ENCODE measurements at places on chromosomes 2 and 18. TPM values are rescaled to one million over a fixed set of nuclear protein-coding genes. Genes with fewer than 3 reads are reported as not detected.

DNA sequence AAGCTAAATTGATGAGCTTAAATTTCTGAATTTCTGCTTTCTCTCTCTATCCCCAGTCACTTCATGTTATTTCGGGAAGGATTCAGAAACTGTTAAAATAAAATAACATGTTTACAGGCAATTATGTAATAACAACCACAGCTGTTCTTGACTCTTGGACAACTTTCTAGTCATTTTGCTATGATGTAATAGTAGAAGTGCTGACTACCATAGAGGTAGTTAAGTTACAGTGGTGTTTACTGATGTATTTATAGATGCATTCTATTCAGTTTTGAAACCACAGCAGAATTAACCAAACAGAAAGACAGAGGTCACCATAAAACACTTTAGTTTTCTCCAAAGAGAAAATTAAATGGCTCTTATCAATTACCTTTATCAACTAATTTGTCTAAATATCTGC lies 1292.0 kb upstream of the CHAC2 start:
- no peak for DNase-seq

The HOXD12 gene
- total RNA-seq, result not detected

DNA sequence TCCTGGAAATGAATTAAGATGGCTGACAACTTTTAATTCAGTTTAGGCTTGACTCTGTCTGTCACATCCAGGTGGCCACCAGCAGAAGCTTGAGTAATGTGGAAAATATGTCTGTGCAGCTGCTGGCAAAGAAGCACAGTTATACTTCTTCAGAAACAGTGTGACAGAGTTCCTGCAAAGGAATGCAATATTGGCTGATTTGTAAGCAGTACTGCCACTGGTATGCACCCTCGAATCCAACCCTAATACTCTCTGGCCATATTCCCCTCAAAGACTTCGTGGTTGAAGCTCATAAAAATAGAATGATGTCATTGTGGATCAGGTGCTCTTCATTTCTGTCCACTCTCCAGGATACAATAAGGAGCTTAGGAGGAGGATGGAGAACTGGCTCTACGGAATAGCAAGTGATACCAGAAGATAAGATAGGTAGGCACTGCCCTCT lies 86.2 kb downstream of the METTL8 start:
- no peak for DNase-seq

DNA sequence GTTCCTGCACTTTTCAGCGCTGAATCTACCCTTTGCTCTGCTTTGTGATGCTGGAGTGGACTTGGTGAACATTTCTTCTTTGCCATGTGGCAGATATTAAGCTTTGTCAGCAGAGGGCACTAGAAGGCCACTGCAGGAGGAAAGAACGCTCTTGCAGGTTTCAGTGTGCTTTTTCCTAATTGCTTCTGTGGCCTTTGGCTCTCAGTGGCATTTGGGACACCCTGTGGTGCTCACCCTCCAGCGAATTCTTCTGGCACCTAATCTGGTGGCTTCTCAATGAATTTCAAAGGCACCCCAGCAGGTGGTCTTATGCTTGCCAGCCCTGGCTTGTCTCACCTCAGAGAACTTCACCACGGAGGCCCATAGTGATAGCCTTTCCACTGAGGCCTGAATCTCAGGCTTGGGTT lies 146.7 kb downstream of the MYO3B start:
- DNase-seq, result peak; percentile 55

The ABCG5 gene
- total RNA-seq, result not detected

The ERICH2 gene
- total RNA-seq, result 0.91 TPM

The OTOS gene
- 4.6 TPM for total RNA-seq

The CFAP221 gene
- total RNA-seq, result 58.7 TPM

GRCh38 chr18:2486426-2486825 lies 84.9 kb downstream of the METTL4 start:
- peak; percentile 75 for DNase-seq

DNA sequence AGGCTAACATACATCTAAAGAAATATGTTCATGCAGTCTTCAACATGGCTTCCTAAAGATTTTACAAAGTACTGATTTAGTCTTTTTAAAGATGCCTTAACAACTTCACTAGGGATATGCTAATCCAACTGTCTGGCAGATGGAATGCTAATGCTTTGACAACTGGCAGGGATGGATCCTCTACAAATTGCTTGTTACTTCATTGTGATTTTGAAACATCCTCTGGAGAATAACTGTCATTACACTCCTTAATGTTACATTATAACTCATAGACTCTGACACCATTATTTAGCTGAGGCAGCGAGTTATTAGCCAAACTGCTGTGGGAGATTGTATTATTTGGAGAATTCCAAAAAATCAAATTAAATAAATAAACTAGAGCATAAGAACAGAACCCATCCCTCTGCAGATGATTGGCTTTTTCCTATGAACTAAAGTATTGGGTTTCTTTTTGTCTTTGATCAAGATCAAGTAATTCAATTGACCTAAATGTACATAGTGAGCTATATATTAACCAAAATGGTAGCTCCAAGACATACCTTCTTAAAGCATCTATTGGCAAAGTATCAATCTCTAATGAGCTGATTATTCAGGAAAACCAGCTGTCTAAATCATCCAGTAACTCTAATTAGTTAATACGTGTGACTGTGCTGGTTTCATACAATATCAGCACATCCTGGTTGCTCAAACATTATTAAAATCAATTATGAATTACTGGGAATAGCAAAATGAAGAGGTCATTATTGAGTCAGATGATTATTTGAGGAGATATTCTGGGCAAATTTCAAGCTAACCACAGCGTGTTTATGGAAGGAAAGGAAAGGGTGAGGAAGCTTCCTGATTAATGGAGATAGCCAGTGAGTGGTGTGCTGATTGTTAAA lies 321.3 kb upstream of the TFPI start:
- DNase-seq, result no peak

- peak; percentile 70 for DNase-seq
Measured at GRCh38 chr18:13500869-13501542, 225.4 kb downstream of the FAM210A start.

DNA sequence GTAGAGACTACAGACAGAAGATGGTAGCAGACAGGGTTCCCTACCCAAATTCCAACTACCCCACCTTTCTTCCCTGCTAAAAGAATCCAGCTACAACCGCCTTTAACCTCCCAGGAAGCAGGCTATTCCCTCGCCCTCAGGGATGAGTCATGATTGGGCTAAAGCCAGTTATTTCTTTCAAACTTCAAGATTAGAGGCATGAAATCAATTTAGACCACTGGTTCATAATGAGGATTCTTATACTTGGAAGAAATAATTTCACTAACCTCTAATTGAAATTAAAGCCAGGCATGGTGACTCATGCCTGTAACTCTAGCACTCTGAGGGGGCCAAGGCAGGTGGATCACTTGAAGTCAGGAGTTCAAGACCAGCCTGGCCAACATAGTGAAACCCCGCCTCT lies 20.0 kb downstream of the TRIP12 start:
- peak; percentile 39 for DNase-seq

- DNase-seq, result no peak
Measured at GRCh38 chr2:120326066-120326465, 19.9 kb upstream of the INHBB start.

DNA sequence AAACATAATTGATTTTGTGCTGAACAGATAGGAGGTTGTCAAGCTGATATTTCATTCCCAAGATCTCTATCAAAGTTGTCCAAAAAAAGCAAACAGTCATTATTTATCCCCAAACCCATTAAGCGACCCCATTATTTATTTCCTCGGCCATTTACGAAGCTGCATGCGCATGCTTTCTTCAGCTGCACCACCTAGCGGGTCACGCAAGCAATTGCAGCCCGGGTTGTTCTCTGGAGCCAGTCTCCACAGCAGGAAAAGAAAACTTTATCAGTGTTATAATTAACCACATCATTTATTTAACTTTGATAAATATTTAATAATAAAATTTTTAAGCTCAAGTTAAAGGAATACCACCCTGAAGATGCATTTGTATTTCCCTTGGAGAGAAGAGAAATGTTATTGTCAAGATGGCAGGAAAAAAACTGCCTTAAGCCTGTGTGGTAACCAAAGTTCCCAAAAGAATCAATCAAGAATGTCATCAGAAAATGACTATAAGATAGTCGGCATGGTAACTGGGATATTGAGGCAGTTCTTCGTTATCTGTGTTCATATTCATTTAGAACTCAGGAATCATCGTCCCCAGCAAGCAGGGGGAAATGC lies 304.7 kb downstream of the FBXO15 start:
- DNase-seq, result peak; percentile 40

DNA sequence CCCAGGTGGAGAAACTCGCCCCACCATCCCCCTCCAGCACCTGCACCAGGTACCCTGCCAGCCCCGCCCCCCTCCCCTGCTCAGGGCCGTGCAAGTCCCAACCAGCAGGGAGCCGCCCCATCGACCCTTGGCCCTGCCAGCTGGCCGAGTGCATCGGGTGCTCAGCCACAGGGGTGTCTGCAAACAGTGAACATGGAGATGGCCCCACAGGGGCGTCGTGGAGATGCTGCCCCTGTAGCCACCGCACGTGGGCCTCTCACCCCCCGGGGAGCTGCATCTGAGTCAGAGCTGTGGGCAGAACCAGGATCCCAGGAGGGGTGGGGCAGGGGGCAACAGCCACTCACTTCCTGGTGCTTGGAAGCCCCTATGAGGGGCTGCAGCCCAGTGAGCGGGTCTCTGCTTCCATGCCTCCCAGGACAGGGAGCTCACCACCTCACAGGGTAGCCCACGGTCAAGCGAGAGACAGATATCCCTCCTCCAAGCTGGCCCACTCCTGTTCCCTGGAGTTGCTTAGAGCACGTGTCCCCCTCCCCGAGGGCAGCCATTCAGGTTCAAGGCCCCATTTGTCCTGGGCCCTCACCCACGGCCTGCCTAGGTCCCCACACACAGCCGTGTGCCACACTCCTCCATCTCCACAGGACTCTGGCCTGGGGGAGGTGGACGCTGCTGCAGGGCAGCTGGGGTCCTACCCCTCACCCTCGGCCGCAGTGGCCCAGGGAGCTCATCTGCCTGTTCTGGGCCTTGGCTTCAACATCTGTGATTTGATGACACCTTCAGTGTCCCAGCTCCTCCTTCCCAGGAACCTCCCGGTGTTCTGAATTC lies 1.1 kb upstream of the MAB21L4 start:
- peak; percentile 53 for DNase-seq

GRCh38 chr2:134718817-134719814 lies at the start of gene TMEM163:
TMEM163 (minus strand) TSS chr2:134719000.
- no peak for DNase-seq

DNA sequence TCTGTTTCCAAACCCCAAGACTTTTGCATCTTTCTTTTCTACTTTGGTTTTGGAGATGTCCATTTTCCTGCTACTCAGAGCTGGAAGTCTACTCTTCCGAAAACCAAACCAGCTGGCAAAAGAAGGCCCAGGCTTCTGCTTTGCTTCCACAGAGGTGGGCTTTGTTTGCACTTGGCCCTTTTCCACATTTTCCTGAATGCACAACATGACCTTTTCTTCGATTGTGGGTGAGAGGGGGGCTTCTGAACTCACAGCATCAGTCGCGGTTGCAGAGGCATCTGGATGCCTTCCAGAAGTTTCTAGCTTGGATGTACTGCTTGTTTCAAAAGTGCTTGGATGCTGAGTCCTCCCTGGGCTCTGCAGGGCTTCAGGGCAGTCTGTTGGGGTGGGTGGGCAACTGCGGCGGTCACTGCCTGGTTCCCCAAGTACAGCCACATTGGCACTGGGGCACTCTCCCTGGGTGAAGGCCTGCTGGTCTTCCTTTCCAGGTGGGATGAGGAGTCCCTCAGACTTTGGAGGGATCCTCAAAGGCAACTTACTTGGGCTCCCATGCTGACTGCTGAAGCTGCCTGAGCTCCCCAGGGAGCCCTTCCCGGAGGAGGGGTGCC lies 112.3 kb upstream of the LYPD1 start:
- peak; percentile 53 for DNase-seq

- DNase-seq, result no peak
Measured at GRCh38 chr2:56267415-56267788, 83.6 kb downstream of the CCDC85A start.

GRCh38 chr2:37468170-37468569 lies 123.7 kb downstream of the QPCT start:
- no peak for DNase-seq

DNA sequence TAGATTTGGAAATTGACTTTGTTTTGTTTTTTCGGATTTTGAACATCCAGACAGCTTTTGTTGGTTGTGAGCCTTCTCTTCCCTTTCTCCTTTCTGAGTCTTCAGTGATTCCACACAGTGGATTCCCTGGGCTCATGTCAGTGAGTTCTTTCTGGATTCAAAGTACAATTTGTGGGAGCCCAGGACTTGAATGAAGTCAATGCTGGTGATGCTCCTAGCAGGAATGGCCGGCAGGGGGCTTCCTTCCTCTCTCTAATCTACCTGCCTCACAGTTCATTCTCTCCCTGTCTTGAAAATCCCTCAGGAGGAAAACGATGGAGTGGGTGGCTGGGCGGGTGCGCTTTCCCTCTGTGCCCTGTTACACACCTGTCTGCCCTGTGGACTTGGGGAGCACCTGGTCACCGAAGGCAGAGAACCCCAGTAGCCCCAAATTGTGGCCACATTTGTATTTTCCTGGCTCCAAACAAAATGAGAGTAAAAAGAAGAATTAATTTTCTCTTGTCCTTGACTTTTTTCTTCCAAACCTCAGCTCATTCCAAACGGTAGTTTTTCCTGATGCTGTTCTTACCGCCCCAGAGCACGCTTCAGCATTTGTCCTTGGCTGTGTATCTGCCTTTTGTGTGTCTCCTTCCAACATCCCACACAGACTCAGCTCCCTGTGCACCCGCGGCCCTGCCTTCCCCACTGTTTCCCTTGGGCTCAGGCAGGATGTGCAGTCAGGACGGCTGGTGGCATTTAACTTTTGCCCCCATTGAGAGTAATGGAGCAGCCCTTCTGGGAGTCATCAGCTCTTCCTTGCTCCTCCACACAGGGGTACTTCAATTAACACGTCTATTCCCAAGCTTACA lies 86.6 kb downstream of the MARCO start:
- no peak for DNase-seq

The IFIH1 gene
- total RNA-seq, result 21.6 TPM

The SERPINB3 gene
- not detected for total RNA-seq

The MRO gene
- total RNA-seq, result 2.9 TPM

DNA sequence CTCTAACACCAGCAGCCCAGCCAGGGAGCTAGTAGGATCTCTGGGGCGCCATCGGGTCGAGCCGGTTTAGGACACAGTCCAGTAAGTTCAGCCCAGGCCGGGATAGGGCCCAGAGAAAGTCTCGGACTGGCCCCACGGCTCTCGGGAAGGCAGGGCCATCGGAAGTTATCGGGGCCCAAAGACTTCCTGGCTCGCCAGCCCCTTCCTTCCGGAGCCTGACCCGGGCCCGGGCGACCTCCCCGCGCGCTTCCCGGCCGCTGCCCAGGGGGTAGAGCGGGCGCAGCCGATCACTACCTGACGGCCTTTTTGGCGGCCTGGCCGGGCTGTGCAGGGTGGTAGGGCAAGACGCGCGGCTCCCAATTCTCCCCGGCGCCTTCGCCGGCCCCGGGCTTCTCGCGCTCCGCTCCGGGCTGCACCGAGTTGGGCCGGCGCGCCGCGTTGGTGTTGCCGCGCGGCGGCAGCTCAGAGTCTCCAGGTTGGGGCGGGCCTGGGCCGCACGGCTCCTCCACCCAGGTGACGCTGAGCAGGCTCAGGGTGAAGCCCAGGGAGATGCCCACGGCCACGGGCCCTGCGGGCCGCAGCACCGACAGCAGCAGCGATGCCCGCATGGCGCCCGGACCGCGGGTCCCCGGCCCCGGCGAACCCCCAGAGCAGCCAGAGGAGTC lies 546 bp downstream of the CHPF start:
- peak; percentile 61 for DNase-seq
